Activated T-cell treated with anti-CD3 and anti-CD28 coated beads, Interleukin-2, amount 50 U/mL, for 1 hour (primary cell): ENCODE measurements at places on chromosomes 16 and 17.

DNA sequence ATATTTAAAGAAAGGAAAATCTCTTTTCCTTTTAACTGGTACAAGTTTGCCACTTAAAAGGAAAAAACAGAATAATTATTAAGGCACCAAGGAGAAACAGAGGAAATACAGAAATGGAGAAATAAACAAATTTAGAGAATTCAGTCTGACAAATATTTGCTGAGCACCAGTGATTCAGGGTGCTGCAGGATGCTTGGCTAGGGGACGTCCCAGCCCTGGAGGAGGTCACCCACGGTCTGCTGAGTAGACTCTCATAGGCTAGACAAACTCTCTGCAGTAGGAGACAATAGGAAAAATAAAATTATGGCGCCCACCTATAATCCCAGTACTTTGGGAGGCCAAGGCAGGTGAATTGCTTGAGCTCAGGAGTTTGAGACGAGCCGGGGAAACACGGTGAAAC, 15.9 kb downstream of the C1QTNF1 start:
- DNase-seq: no peak

DNA sequence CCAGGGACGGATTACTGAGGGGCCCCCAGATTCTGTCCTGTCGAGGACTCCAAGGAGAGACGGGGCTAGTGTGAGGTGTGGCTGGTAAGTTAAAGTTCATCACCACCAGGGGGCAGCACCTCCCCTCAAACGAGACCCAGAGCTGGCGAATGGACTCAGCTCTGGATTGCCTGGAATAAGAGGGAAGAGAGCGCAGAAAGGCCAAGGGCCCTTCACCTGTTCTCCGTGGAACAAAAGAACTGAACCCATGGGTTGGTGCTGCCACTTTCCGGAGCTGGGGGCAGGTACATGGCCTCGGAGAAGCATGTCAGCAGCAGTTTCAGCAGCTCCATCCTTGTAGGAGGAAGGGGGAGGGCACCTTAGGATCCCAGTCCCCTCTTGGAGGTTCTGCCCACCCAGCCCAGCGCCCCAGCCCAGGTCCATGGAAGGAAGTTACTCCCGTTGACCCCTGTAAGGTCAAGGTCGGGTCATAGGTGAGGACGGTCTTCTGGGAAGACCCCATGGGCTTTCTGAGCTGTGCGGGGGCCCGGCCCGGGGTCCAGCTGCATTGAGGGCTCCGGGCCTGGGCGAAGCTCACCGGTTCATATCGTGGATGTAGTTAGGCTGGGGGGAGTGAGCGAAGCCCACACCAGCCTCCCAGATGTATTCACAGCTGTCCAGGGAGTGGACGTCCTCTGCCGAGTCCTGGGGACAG, 10.8 kb downstream of the HID1 start:
- peak; percentile 83 for DNase-seq

GRCh38 chr17:17060930-17061329, 18.7 kb downstream of the MPRIP start:
- no peak for DNase-seq

GRCh38 chr17:1377334-1377733, 22.7 kb downstream of the YWHAE start:
- DNase-seq: no peak

GRCh38 chr17:80455336-80455710, 21.1 kb downstream of the NPTX1 start:
- no peak for DNase-seq

DNA sequence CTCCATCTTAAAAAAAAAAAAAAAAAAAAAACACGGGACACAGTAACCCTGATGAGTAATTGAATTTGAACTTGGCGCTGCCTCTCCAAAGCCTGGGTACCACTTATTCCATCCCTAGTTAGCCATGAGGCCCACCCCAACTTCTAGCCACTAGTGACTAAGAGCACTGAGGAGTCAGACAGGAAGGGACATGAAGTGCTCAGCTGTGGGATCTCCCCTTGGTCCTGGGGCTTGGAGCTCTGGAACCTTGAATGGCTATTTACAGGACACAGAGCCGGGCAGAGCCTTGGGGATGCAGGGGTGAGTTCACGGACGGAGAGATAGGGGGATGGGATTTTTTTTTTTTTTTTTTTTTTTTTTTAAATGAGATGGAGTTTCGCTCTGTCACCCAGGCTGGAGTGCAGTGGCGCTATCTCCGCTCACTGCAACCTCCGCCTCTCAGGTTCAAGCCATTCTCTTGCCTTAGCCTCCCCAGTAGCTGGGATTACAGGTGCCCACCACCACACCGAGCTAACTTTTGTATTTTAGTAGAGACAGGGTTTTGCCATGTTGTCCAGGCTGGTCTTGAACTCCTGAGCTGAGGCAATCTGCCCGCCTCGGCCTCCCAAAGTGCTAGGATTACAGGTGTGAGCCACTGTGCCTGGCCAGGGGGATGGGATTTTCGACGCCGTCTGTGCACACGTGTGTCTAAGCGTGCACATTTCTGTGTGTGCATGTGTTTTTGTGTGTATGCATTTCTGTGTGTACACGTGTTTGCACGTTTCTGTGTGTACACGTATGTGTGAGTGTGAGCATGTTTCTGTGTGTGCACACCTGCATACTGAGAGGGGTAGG, 20.4 kb upstream of the CIBAR2 start:
- no peak for DNase-seq

GRCh38 chr16:56842133-56842532, 22.9 kb upstream of the SLC12A3 start:
- no peak for DNase-seq

DNA sequence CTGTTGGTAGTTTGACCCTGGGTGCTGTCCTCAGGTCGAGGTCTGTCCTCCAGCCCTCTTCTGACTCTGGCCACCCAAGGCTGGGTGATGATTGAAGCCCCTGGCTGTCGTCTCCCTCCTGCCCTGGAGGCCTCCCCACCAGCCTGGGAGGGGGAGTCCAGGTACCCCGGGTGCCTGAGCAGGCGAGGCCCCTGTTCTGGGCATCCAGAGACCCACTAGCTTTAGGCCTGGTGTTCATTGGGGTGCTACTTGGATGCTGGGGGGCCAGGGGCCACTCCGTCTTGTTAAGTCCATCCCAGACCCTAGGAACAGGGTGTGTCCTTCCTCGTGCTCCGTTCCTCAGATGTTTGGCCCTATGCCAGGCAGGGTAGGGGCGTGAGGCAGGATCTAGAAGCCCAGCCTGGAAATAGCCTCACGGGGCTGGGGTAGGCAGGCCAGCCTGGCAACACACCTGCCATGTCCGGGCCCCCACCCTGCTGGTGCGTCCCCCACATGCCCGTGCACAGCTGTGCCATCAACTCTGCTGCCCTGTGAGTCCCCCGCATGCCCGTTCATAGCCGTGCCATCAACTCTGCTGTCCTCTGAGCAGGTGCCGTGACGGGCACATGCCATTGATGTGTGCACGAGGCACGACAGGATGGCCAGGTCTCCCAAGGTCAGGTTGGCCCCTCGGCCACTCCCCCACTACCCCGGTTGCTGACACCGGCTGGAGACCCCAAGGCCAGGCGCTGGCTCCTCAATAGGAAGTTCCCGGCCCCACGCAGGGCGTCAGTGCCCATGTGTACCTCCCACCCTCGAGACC, 36.9 kb downstream of the GINS2 start:
- no peak for DNase-seq

- DNase-seq: peak; percentile 35
Measured at GRCh38 chr16:69930117-69930776, 20.9 kb upstream of the CLEC18A start.
